ENCODE measurements at places on chromosomes 4 and X.

DNA sequence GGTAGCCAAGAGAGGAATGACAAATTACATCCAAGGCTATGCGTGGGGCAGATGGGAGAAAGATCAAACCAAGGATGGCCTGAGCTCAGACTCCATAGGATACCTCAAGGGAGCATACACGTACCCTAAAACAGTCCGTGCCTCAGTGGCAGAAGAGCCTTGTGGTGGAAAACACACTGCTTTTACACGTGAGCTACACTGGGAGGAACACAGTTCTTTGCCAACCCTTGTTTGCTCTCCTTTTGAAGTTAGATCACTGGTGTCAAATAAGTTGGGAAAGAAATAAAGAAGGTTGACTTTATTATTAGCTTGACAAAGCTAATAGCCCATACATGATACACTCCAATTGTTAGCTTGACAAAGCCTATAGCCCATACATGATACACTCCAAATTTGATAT, 141.9 kb downstream of the MGST2 start:
- DNase-seq, result no peak

DNA sequence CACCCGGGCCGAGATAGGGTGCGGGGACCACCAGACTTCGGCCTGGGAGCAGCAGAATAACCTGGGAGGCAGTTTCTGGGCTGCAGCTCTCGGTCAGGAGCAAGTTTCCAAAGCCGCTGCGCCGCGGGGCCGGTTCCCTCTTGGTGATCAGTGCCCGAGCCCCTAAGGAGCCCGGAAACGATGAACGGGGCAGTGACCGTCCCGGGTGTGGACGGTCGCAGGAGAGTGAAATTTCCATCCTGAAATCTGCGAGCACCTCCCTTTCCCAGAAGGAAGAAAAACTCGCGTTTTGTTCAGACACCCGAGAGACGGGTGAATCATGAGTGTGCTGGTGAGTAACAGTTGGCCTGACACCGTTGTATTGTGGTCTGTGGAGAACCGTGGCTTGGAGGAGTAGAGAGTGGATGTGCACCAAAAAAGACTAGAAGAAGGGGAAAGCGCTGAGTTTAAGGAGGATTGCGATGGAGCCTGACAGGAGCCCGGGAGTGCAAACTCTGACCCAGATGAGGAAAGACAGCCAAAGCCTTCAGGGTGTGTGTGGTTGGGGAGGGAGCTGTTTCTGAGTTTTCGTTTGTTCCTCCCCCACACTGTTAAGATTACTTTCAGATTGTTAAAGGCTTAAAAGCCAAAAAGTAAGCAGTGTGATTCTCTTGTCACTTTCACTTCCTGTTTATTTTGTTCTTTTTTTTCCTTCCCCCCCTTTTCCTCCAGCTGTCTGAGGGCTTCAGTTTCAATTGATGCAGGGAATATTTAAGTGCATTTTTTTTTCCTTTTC, 828 bp downstream of the MCUB start:
- peak; percentile 23 for DNase-seq

- DNase-seq, result no peak
Measured at GRCh38 chrX:79182071-79182470, 37.6 kb downstream of the GPR174 start.

- DNase-seq, result peak; percentile 74
Measured at GRCh38 chr4:150010525-150011126, 67.6 kb upstream of the DCLK2 start.

GRCh38 chrX:22134681-22135080, 102.6 kb downstream of the PHEX start:
- DNase-seq, result no peak

DNA sequence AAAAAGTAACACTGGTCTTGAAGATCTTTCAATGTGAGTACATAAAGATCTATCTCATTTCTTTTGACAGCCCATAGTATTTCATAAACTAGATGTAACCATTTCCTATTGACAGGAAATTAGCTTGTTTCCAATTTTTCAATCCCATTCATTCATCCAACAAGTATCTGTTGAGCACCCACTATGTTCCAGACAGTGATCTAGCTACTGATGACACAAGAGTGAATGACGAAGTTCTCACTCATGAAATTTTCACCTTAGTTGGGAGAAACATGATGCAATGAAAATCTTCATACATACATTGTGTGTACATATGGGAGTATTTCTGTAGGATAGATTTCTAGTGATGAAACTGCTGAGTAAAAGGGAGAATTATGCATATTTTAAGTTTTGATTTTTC, 1.7 kb downstream of the CD38 start:
- no peak for DNase-seq

DNA sequence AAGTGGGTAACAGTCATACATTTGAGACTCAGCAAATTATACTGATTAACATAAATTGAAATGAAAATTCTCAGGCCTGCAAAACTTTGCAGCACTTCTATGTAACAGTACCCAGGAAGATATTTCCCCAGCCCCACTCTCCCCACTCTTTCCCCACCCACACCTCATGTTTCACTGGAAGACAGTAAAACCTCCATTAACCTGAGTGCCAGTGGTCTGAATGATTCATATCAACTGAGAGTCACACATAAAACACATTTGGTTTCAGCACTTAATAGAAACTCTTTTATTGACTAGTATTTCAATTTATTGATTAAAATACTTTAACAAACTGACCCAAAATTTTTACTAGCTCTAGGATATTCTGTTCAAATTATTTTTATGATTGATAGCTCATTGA, 6.9 kb downstream of the CXCL6 start:
- no peak for DNase-seq

DNA sequence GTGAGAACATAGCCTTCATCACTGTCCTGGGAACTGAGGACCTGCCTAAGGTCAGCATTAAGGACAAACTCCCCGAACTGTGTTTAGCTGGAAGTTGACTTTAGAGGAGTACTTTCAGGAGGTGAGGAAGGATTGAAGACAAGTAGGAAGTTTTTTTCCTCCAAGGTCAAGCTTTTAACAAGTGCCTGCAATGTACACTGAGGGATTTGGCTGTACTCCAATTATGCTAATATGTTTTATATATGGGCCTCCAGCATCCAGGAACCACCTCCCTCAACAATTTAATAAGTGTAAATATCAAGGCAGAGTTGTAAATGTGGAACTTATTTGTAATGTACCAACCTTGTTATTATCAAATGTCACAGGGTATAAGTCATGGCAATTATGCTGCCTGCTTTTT, 726.2 kb downstream of the RPA4 start:
- peak; percentile 48 for DNase-seq

DNA sequence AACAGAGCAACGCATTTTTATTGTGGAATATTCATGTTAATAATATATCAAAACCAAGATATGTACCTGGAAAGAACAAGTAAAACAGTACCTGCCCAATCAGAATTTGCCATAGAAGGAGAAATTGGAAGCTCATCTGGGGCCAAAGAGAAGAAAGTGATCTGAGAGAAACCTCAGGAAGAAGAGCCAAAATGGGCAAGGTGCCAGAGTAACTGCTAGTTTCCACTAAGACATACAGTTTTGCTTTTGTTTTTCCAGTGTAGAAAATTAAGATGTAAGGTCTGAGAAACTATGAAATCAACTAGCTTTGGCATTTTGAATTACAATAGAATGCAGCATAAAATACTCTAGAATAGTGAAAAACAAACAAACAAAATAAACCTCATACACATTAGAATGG, 2201.2 kb downstream of the ARAP2 start:
- peak; percentile 2 for DNase-seq

DNA sequence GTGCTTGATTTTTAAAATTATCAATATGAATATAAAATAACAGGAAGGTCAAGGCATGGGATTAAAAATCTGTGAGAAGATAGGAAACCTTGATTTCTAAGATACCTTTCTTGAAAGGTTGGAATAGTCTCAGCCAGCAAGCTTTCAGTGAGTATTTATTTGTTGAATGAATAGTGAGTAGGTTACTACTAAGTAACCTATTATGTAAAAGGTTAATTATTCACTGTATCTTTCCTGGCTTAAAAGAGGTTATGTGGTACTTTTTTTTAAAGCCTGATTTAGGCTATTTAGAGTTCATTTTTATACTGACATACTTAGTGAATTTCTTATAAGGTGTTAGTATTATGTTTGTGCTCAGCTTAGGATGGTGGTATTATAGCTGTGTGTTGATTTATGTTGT, 123.5 kb downstream of the PTPN13 start:
- no peak for DNase-seq

- no peak for DNase-seq
Measured at GRCh38 chr4:185232370-185232769, 23.0 kb downstream of the SNX25 start.

DNA sequence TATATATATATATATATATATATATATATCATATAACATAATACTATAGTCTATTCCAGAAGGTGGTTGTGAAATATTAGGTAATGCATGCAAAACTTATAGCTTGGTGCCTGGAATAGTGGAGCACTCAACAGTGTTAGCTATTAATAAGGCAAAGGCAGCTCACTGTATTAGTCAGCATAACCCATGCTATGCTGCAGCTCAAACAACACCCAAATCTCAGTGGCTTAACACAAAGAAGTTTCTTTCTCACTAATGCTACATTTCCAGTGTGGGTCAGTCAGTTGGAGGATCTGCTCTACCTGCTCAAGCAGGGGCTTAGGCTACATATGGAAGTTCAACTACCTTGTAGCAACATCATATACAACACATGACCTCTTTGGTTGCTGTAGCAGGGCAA, 5.2 kb upstream of the RPGR start:
- DNase-seq, result no peak

DNA sequence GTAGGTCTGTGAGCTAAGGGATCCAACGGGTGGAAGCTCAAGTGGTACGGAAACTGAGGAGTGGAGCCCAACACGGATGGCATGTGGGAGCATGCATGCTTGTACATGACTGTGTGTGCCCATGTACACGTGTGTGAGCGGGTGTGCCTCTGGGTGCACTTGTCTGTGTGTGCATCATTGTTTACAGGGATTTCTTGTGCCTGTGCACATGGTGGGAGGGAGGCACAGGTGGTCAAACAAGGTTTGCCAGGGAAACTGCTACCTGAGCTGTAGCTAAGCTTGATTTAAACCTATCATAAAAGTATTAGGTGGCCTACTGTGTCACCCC, 122.5 kb upstream of the MAMLD1 start:
- DNase-seq, result no peak

- DNase-seq, result no peak
Measured at GRCh38 chrX:107936434-107936730, 45.8 kb downstream of the TEX13B start.

GRCh38 chrX:119734897-119735339, 23.5 kb upstream of the SOWAHD start:
- DNase-seq, result peak; percentile 23

- no peak for DNase-seq
Measured at GRCh38 chr4:159075531-159075932, 27.3 kb upstream of the RAPGEF2 start.

- DNase-seq, result no peak
Measured at GRCh38 chrX:136456133-136456532, 31.6 kb upstream of the BRS3 start.

- DNase-seq, result peak; percentile 70
Measured at GRCh38 chr4:138405934-138406567, 163.9 kb upstream of the SLC7A11 start.

GRCh38 chr4:163649557-163650091, 155.1 kb downstream of the TMA16 start:
- DNase-seq, result no peak

DNA sequence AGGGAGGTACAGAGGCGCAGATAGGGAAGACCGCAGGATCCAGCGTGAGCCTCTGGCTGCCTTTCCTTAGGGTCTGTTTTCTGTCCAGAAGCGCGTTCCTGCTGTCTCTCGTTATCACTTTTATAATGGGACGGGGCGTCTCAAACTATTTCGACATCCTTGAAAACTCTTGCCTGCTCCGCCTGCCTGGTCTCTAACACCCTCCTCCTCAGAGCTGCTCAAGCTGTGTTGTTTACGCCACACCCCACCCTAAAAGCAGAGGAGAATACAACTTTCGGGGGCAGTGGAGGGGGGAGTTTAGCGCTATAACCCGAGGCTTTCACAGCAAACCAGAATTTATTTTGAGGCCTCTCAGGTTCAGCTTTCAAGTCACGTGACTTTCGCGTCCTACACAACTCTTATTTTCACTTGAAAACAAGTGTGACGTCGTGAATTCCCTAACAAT, 646 bp upstream of the FAM3A start:
- peak; percentile 79 for DNase-seq

DNA sequence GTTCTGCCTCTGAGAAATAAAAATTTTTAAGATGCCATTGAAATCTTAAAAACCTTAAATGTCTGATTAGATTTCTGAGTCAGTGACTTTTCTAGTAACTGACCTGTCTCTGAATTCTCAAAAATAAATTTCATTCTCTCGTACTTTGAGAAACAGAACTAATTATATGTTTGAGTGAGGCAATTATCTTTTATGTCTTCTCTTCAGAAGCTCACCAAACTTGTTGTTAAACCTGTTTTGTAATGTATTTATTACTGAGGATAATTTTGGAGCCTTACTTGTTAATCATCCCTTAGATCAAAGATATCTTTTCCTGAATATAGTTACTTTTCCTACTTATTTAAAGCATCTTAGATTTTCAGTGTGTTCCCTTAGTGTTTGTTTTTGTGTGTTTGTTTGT, 64.5 kb upstream of the MMAA start:
- no peak for DNase-seq

DNA sequence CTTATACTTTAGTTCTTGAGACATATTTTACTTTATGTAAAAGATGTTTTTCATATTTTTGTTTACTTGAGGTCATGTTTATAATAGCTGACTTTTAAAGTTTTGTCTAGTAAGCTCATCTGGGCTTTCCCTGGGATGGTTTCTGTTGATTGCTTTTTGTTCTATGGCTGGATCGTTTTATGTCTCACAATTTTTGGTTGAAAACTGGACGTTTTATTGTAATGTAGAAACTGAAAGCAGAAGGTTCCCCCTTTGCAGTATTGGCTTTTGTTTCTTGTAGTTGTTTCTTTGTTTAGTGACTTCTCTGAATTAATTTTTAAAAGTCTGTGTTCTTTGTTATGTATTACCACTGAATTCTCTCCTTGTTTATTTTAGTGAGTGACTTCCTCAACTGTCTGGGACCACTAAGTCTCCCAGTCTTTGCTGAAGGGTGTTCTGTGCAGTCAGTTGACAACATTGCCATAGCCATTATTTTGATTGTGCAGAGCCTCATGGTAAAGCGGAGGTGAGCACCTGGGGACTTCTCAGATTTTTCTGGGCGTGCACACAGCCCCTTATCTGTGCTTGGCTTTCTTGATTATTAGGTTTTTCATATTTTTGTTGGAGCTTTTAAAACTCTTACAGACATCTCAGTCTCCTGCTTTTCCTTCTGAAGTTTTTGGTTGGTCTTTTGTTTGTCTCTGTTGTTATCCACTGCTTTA, 31.0 kb downstream of the KDM6A start:
- no peak for DNase-seq

- DNase-seq, result peak; percentile 31
Measured at GRCh38 chr4:168119890-168120289, 27.6 kb downstream of the ANXA10 start.

GRCh38 chrX:141176586-141177451, at the start of gene LDOC1:
TSS of gene LDOC1 (minus strand) at chrX:141177129. CDS start at chrX:141177021, 108 bp downstream.
- DNase-seq, result peak; percentile 86

- DNase-seq, result no peak
Measured at GRCh38 chr4:152077582-152077981, 316.8 kb upstream of the GATB start.
